ENCODE measurements at places on chromosomes 12 and 14. TPM values are rescaled to one million over a fixed set of nuclear protein-coding genes. Genes with fewer than 3 reads are reported as not detected.
A peak's percentile ranks its signal among the peaks of the same experiment; 100 is the strongest.

GRCh38 chr14:72565917-72566316 is 328.0 kb downstream of the DPF3 start:
- no peak for DNase-seq
- peaks cover 9% of the 10 kb centered on the region for H3K4me1 ChIP-seq
- H3K27me3 ChIP-seq: peaks cover 14% of the 10 kb centered on the region
- H3K36me3 ChIP-seq: no peaks in the 10 kb centered on the region
- no peak overlapping the region for H3K4me3 ChIP-seq
- no peak overlapping the region for H3K27ac ChIP-seq

- no peak overlapping the region for H3K27ac ChIP-seq
- no peaks in the 10 kb centered on the region for H3K27me3 ChIP-seq
- no peaks in the 10 kb centered on the region for H3K36me3 ChIP-seq
- H3K4me3 ChIP-seq: no peak overlapping the region
- H3K4me1 ChIP-seq: no peaks in the 10 kb centered on the region
Measured at GRCh38 chr14:28831126-28831525, 64.5 kb downstream of the FOXG1 start.

GRCh38 chr14:85701763-85702162 is 171.8 kb downstream of the FLRT2 start:
- no peak overlapping the region for H3K27ac ChIP-seq
- no peaks in the 10 kb centered on the region for H3K36me3 ChIP-seq
- no peaks in the 10 kb centered on the region for H3K27me3 ChIP-seq
- DNase-seq: no peak
- no peak overlapping the region for H3K4me3 ChIP-seq

GRCh38 chr14:68814238-68814538 is 21.3 kb upstream of the ZFP36L1 start:
- H3K4me3 ChIP-seq: peak overlapping the region; percentile 66
- no peaks in the 10 kb centered on the region for H3K27me3 ChIP-seq
- peaks cover 1% of the 10 kb centered on the region for H3K36me3 ChIP-seq
- peaks cover 47% of the 10 kb centered on the region for H3K4me1 ChIP-seq
- H3K27ac ChIP-seq: peak overlapping the region; percentile 90

DNA sequence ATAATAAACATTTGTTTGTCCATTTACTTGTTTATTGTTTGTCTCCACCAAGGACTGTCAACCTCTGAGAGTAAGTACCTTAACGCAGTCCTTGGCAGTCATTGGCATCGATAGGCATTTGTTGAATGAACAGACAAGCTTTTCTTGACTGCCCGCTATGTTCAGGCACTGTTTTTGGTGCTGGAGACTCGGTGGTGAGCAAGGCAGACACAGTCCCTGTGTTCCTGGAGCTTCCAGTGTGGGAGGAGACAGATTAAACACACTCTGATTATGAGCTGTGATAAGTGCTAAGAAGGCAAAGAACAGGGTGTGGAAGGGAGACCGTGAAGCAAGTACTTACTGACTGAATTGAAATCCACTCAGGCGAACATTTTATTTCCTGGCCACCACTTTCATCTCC is 1.2 kb downstream of the ATP6V0A2 start:
- H3K36me3 ChIP-seq: peaks cover 4% of the 10 kb centered on the region
- H3K4me1 ChIP-seq: peaks cover 35% of the 10 kb centered on the region
- peak overlapping the region; percentile 72 for H3K27ac ChIP-seq
- DNase-seq: peak; percentile 27

DNA sequence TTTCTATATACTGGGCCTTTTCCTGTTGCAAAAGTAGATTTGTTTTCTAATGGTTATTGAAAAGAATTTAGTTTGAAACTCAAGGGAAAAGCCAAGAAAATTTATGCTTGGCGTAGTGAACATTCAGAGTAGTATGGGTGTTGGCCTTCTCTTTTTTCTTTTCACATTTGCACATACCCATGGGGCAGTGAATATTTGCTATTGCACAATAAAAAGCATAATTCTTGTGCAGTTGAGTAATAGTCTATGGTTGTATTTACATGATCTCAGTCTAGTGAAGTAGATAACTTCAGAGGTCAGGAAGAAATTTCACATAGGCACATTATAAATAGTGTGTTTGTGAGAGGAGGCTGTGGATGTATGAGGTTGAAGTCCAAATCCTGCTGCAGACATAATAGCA is 158.1 kb downstream of the FLRT2 start:
- DNase-seq: no peak
- no peaks in the 10 kb centered on the region for H3K4me1 ChIP-seq
- H3K4me3 ChIP-seq: no peak overlapping the region
- H3K27ac ChIP-seq: no peak overlapping the region

GRCh38 chr12:54232790-54233189 is 44.0 kb upstream of the SMUG1 start:
- H3K4me3 ChIP-seq: no peak overlapping the region
- peaks cover 28% of the 10 kb centered on the region for H3K36me3 ChIP-seq
- H3K4me1 ChIP-seq: peaks cover 25% of the 10 kb centered on the region
- no peak overlapping the region for H3K27ac ChIP-seq

GRCh38 chr12:116280595-116281290 is 3.2 kb upstream of the MED13L start:
- peaks cover 1% of the 10 kb centered on the region for H3K27me3 ChIP-seq
- peaks cover 3% of the 10 kb centered on the region for H3K36me3 ChIP-seq
- no peak overlapping the region for H3K27ac ChIP-seq
- H3K4me1 ChIP-seq: peaks cover 21% of the 10 kb centered on the region
- no peak overlapping the region for H3K4me3 ChIP-seq
- DNase-seq: no peak

DNA sequence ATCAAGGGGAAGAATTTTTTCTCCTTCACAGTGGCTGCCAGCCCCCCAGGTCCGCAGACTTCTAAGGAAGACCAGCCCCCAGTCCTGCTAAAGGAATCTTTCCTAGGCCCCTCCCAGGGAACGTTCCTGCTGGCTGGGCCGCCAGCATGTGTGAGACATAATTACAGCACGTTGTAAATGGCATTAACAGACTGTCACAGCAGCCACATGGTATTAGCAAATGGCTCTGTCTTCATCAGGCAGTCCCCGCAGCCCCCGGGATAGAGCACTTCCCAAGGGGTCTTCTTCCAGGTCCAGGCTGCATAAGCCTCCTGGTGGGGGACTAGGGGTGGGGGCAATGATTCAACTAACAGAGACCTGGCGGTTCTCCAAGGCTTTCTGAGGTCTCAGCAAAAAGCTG is 34.9 kb upstream of the FAM222A start:
- DNase-seq: no peak
- H3K27ac ChIP-seq: no peak overlapping the region
- H3K4me3 ChIP-seq: no peak overlapping the region

RASSF9 gene
- total RNA-seq: not detected

HSP90AA1 gene
- 715 TPM for total RNA-seq
